COR-L47 (cell line): ENCODE measurements at places on chromosomes 7 and 10.
A peak's percentile ranks its signal among the peaks of the same experiment; 100 is the strongest.

GRCh38 chr10:103986360-103986759 is 19.4 kb downstream of the SLK start:
- no peak for DNase-seq

- DNase-seq = no peak
Observed at GRCh38 chr10:122112625-122113160, 123.7 kb downstream of the TACC2 start.

GRCh38 chr10:30074090-30074489 is 14.7 kb upstream of the JCAD start:
- DNase-seq = no peak

- no peak for DNase-seq
Observed at GRCh38 chr10:124174673-124175645, 81.6 kb upstream of the CHST15 start.

DNA sequence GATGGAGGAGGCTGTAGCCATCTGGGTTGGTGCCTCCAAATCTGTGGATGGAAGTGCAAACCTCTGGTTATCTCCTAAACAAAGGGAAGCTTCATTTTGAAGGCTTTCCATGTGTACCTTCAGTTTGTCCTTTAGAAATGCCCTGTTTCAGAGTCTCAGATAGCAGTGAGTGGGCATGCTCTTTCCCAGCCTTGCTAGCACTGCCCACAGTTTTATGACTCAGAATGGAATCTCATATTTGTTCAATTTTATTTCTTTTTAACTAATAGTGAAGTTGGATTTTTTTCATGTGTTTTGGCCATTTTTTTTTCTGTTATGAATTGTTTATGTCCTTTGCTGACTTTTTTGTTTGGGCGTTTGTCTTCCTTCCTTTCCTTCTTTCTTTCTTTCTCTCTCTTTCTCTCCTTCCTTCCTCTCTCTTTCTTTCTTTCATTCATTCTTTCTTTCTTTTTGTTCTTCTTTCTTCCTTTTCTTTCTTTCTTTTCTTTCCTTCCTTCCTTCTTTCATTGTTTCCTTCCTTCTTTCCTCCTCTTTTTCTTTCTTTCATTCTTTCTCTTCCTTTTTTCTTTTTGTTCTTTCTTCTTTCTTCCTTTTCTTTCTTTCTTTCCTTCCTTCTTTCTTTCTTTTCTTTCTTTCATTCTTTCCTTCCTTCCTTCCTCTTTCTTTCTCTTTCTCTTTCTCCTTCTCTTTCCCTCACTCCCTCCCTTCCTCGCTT is 25.6 kb downstream of the PRF1 start:
- no peak for DNase-seq

DNA sequence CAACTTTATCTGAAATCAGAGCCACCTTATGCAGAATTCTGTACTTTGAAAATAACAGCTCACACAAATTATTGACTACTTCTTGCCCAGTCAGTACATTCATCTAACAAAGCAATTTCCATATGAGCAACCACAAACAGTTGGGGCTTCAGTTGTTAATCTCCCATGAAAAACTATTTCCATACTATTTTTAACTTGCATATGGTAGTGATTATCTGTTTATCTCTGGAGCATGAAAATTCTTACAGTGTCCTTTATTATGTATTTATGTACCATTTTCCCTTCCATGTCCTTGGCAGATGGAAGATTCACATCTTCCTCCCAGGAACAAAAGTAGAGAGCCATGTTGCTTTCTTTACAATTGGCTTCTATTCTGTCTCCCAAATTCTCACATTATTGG is 285.7 kb downstream of the CRPPA start:
- DNase-seq = no peak

- DNase-seq = no peak
Observed at GRCh38 chr7:143390104-143390772, 9.1 kb downstream of the ZYX start.

DNA sequence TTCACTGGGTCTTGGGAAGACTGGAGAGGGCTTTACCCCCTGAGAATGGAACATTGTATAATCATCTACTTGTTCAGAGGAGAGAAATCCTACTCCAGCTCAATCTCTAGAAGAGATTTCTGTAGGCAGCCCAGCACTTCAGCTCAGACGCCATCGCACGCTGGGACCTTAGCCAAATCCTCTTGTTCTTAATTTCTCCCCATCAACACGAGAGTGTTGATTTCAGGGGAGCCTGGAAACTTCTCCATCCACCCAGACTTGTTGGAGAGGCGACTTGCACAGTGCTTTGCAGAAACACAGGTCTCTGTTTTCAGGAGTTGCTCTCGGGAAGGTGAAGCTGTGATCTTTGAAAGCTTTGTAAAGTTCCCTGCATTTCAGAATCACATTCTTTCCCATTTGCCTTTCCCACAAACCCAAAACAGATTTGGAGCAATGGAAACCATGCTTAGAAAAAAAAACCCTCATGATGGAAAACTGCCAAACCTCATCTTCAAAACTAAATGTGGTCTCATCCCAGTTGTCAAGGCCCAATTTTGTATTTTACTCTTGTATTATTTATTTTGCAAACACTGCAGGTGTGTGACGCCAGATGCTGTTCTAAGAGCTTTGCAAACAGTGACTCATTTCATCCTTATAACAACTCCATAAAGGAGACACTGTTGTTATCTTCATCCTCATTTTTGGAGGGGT is 60.9 kb downstream of the CALML3 start:
- peak; percentile 25 for DNase-seq

GRCh38 chr7:6395898-6396595 is 51.7 kb downstream of the DAGLB start:
- no peak for DNase-seq

DNA sequence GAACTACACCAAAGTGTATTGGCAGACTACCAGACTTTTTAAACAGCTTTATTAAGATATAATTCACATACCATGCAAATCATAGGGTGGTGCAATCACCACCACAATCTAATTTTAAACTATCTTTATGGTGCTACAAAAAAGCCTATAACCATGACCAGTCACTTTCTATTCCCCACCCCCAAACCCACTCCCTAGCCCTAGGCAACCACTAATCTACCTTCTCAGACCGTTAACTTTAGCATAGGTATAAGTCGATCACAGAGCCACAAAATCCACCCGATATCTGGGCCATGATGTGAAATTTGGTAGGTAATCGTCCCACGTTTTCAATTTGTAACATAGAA is 536 bp upstream of the POM121 start:
- no peak for DNase-seq

DNA sequence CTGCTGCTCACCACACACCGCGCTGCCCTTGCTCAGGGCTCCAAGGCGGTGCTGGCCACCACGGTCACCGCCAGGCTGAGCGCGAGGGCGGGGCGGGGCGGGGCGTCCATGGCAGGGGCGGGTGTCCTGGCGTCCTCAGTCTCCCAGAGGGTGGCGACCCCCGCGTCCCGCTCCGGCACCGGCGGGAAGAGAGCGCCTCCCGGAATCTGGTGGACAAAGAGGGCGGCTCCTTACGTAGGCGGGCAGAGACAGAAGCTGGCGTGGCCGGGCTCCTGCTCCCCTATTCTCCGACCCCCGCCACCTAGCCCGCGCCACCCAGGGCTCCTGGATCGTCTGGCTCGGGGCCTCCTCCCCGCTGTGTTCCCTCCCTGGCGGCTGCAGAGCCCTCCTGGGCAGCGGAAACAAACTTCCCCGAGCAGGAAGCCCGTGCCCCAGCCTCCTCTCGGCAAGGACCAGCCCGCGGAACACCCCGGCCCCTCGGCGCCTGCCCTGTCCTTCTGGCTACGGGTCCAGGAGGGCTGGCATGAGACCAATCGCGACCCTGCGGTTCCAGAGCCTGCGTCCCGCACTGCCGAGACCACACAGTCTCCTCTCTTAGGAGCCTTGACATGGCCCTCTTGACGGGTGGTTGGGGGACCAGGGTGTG is 133.8 kb upstream of the ZNF92 start:
- DNase-seq = peak; percentile 25

- DNase-seq = no peak
Observed at GRCh38 chr7:37216156-37216852, 232.4 kb downstream of the ELMO1 start.

- peak; percentile 64 for DNase-seq
Observed at GRCh38 chr10:18377898-18378297, 237.7 kb downstream of the CACNB2 start.

DNA sequence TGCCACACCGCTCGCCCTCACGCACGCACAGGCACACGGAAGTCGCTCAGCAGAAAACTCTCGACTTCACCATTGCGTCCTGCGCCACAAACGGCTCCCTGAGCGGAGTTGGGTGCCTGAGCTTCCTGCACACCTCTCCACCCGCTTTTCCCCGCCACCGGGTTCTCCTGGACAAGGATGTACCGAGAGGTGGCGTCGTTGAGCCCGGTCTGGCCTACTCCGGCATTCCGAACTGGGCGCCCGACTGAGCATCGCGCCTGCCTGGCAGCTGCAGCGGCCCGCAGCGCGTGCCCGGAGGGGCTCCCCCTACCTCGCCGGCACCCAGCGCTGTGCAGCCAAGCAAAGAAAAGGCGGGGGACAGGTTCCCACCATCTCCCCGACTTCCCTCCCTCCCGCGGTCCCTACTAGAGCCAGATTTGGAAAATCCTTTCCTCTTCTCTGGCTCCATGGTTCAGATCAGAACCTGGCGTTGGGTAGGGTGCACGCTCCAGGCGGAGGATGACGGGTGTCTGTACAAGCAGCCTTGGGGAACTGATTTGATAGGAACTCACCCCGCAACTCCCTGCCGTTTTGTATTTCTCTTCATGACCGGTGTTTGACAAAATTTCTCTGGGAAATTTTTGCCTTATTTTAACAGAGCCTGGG is 1.7 kb downstream of the SORCS3 start:
- peak; percentile 29 for DNase-seq

GRCh38 chr10:98031440-98031839 is 1.0 kb upstream of the CRTAC1 start:
- DNase-seq = no peak
